Brain pericyte (primary cell): ENCODE measurements at places on chromosomes 6 and 20.

GRCh38 chr6:6439778-6440177 lies 119.3 kb upstream of the F13A1 start:
- no peak for DNase-seq

- no peak for DNase-seq
Measured at GRCh38 chr6:4008324-4009047, 70.5 kb downstream of the FAM217A start.

- DNase-seq, result no peak
Measured at GRCh38 chr6:40999569-40999968, 39.5 kb downstream of the UNC5CL start.

- no peak for DNase-seq
Measured at GRCh38 chr6:135044639-135045038, 10.0 kb downstream of the HBS1L start.

- DNase-seq, result no peak
Measured at GRCh38 chr6:19325335-19325789, 511.8 kb upstream of the ID4 start.

DNA sequence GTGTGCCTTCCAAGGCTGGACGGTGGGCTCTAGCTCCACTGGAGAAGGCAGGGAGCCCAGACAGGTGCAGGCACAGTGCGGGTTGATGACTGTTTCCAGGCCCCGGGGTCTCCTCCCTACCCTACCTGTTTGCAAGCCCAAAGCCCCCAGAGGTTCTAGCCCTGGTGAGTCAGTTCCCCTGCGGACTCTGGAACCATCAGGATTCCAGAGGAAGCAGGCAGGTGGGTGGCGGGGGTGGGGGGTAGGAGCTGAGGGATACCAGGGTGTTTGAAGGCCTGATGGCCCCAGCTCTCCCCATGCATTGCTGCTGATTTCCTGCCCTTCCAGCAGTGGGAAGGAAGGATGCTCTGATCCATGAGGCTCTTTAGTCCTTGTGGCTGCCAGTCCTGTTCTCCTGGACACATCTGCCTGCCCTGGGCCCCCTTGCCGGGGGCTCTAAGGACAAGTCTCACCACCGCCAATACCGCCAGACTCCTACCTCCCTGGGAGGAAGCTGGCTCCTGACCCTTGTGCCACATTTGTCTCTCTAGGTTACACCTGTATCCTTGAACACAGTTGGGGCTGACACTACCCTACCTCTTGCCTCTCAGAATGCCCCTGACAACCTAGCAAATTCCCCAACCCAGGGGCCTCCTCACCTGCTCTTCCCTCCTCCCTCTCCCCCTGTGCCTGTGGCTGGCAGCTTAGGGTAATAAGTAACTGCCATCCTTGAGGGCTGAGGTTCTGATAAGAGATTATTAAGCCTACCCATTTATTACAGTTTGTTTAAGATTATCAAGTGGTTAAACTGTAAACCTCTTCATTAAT lies 21.7 kb downstream of the KCNK5 start:
- DNase-seq, result no peak

GRCh38 chr20:53071833-53072232 lies 99.7 kb downstream of the TSHZ2 start:
- no peak for DNase-seq

GRCh38 chr6:16274483-16274882 lies 36.1 kb downstream of the GMPR start:
- no peak for DNase-seq
